ENCODE measurements at places on chromosomes 1 and 21.

DNA sequence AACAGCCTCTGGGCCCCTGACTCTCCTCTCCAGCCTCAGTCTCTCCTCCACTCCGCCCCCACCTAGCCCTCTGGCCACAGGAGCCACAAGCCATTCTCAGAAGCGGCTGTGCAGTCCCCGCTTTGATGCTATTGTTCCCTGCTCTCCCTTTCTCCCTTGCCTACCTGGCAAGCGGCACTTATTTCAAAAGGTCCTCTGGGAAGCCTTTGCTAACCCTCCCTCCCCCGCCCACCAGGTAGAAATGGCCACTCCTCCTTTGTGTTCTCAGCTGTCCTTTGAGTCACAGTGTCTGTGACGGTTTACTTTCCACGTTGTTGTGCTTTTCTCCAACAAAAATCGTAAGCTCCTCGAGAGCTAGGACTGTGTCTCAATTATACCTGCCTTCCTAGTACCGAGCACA is 338.4 kb upstream of the PROX1 start:
- DNase-seq, result no peak

GRCh38 chr1:19635646-19636045 is 8.5 kb upstream of the NBL1 start:
- no peak for DNase-seq

DNA sequence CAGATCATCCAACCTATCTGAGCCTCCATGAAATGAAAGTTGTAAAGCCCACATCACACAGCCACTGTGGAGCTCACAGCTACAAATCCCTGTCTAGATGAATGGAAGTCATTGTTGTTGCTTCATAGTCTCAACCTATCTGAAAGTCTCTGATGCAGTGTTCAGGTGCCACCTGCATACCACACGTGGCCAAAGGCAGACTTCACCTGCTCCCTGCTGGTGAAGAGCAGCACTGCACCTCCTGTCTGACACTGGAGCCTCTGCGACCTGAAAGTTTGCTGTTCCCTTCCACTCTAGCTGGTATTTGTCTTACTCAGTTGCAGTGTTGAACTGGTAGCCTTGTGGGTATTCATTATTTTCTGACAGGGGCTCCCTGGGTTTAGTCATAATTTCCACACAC is 18.4 kb downstream of the LORICRIN start:
- DNase-seq, result peak; percentile 36

DNA sequence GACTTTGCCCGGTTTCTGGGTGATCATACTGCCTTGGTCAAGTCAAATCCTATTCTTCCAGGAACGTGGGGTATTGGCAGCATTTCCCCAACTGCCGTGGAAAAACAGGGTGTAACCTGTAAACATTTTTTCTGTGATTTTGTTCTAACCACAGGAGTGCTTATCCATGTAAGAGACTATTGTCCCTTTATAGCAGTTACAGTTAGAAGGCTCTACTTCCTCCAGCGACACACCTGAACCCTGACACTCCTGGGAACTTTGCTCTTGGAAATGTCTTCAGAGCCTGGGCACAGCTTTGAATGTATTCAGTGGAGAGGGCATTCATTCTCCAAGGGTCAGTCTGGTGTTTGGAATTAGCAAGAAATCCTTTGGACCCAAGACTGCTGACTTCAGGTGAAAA is 26.4 kb upstream of the ARHGEF10L start:
- no peak for DNase-seq

DNA sequence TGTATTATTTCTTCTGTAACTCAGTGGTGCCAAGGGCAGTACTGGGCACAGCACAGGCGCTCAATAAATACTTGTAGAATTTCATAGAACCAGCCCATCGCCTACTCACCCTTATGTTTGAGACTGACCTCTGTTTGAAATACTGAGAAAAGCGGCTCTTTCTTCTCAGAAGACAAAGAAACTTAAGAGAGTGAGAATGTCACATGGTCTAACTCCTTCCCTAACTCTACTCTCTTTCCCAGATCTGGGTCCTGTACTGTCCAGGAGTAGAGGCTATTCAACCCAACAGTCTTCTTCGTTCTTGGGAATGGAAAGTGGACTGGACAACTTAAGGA is 4.2 kb downstream of the IGSF8 start:
- DNase-seq, result no peak

DNA sequence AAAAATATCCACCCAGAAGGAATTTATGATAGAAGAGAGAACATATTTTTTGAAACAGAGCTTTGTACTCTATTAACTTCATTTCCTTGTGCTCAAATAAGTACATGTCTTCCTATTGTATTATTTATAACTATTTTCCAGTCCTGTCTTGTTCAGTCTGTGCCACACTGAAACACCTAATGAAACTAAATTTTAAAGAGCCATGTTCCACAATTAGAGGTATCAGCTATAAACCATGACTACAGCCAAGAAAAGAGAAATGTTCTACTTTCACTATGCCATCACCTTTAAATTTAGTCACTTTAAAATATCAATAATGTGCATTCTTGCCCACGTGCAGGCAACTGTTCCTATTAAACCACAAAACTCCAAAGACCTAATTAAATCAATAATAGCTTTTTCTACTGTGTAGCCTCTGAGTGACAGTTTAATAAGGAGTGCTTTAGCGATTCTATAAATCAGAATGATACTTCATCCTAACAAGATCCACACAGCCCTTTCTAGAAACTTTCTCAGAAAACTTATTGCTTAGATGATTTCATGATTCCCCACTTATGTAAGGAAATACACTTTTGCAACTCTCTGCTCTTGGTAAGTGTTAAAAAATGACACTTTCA is 404.9 kb upstream of the CHRM3 start:
- no peak for DNase-seq

- no peak for DNase-seq
These were observed 18.0 kb upstream of the LRRC8D start for GRCh38 chr1:89802841-89803240.

- no peak for DNase-seq
These were observed 76.7 kb downstream of the UBR4 start for GRCh38 chr1:19133360-19133759.

DNA sequence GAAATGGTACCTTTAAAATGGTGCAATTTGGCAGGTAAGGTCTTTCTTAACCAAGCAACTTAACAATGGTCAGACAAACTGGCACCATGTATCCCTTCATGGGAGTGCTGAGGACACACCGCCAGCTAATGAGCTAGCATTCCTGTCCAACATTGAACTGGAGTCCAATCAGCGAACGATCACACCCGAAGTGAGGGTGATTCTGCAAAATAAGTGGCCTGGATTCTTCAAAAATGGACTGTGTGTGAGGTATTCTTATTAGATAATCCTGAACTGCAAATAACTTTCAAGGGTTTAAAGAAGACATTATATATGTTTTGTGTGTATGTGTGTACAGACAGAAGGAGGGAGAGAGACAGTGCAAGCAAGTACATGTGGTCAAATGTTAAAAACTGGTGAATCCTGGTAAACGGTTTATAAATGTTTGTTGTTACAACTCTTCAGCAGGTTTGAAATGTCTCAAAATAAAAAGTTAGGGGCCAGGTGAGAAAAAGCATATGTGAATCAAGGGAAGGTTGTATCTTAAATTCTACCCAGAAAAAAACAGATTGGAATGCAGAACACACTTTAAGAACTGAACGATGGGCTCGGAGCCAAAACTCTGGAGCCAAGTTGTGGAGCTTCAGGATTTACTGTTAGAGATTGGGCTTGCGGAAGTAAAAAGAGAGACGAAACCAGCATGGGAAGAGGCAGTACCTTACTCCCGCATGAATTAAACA is 20.9 kb downstream of the GADD45A start:
- DNase-seq, result no peak

GRCh38 chr1:60129911-60130310 is 56.3 kb upstream of the C1orf87 start:
- no peak for DNase-seq

DNA sequence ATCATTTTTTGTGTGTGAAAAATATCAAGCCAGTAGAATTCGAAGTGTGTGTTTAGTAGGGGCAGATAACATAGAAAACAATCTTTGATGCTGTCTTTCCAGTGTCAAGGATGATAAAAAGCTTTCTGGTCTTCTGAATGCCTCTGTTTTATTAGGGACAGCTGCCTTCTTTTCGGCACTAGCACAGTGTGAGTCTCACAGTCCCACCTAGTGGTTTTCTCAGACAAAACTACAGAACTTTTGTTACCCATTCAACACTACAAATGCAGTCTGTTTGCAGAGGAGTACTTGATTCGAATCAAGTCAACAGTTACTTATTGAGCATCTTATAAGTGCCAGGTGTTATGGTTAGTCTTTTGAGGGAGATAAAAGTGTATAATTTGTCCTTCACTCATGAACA is 30.6 kb upstream of the MCOLN3 start:
- no peak for DNase-seq

GRCh38 chr1:157404614-157405013 is 147.7 kb downstream of the FCRL5 start:
- DNase-seq, result no peak

DNA sequence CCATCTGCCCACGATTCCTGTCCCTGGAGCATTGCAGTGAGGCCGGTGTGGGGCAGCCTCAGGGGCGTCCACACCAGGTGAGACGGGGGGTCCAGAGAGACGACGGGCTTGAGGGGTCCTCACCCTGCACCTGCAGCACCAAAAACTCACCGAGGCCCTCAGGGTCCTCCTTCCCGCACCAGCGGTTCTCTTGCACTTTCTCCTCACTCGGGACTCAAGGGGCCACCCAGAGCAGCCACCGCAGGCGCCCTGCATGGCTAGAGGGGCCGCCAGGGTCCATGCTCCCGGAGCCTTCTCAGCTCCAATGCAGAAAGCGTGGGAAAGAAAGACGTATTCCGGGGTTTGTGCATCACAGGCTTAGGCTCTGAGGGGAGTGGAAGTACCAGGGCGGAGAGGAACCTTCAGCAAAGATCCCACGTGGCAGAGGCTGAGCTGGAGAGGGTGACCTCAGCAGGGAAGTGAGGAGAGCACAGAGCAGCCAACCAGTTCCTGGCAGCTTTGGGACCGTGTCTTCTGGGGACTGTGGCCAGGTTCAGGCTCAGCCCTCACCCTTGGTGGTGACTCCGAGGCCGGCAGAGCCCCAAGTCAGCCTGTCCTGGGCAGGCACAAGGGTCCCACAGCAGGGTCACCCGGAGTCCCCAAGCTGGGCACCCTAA is 19.5 kb upstream of the COL6A2 start:
- DNase-seq, result no peak

GRCh38 chr1:201184307-201185122 is 6.1 kb upstream of the IGFN1 start:
- DNase-seq, result no peak

DNA sequence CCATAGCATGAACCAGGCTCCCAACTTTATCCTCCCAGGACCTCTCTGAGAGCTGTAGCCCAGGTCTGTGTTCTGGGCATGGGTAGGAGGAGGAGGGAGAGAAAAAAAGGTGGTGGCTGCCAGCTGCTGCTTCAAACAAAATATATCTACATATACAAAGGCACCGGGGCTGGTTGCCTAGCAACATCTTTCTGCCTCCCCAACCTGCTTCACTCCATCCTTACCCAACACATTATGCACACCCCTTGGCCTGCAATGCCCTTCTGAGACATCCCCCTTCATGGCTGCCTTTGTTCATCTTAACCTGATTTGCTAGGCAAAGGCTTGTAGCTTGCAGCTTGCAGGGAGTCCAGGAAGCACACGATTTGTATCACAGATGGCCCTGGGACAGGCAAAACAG is 27.2 kb upstream of the ATP1A1 start:
- DNase-seq, result no peak

- DNase-seq, result no peak
These were observed 4.5 kb downstream of the TNFSF4 start for GRCh38 chr1:173202424-173203145.

DNA sequence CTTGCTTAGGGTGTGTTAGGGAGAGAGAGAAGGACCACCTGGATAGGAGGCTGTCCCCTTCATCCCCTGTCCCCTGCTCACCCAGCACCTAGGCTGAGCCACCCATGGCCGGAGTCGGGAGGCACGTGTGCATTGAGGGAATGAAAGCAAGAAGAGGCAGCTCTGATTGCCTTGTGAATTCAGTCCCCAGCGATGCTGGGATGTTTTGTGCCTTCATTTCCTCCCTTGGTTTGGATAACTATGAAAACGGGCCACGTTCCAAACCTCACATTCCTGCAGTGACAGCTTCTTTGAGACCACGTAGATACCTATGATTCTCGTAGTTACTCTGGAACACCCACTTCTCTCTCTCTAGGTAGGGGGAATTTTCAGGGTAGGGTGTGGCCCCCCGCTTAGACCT is 67.1 kb downstream of the MAN1C1 start:
- no peak for DNase-seq

GRCh38 chr1:166064951-166065350 is 101.8 kb downstream of the FAM78B start:
- no peak for DNase-seq

DNA sequence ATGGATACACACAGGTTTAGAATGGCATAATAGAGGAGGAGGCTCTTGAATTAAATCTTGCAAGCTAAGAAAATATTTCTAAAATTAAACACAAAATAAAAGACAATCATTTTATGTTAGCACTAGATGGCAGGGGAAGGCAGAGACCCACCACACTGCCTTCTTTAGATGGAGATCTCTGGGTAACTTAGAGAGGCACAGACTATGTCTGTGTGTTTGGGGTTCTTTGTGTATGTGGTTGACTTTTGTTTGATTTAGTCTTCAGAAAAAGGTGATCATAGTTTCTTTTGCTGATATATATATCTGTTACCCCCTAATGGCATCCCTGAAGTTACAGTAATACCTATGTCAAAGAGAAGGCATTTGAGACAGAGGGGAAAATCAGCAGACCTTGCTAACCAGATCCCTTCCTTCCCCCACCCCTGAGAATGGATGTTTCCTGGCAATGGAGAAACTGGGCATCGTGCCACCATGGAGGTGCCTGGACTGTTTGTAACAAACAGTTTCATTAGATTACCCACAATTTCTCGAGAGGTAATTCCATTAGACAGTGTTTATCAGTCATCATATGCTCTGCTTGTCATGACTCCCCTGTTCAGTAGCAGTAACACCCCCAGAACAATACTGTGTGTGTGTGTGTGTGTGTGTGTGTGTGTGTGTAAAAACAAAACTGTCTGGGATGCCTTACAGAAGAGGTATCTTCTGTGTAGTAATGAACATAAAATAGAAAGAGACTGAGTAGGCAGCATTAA is 228.3 kb upstream of the DEPDC1 start:
- no peak for DNase-seq

DNA sequence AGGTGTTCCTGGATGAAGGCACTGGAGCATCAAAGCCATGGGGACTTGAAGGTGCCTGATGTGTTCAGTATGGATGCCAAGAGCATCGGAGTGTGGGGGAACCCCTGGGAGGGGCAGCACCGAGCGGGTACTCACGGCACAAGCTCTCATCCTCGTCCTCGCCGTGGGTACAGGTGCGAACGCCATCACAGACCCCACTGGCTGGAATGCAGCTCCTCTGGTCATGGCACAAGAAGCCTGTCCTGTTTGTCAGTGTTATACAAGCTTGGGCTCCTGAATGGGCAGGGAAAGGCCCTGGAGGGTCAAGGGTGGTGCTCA is 6.0 kb downstream of the LDLRAD1 start:
- DNase-seq, result no peak

Measured in stimulated activated CD4-positive, alpha-beta T cell treated with anti-CD3 and anti-CD28 coated beads, Interleukin-1b, Interleukin-23, amount 100 ng/mL, for 4 hours (primary cell).